GM12865 (cell line): ENCODE measurements at places on chromosomes 5 and 9.

DNA sequence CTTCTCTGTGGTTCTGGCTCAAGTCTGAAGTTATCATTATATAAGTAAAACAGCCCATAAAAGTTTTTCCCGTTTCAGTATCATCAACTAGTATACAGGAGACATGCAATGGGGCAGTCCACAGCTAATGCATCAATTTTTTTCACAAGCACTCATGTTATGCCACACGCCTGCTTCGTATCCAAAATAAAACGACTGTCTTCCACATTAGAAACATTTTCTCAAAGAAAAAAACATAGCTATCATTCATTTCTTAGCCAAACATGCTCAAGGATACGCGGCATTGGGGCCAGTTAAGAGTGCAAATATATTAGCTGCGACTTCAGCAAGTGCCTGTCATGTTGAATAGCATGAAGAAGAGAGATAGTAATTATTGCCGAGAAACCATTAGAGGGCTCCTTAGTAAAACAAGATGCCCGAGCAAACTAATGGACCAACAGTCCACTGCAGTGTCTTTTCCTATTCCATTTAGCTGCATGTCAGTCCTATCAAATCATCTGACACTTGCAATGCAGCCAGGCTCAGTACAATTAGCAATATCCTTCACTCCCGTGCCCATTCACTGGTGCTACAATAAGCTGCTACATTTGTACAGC is 68.5 kb downstream of the BNC2 start:
- DNase-seq = no peak

GRCh38 chr5:125113328-125113727 is 366.9 kb upstream of the ZNF608 start:
- peak; percentile 24 for DNase-seq

DNA sequence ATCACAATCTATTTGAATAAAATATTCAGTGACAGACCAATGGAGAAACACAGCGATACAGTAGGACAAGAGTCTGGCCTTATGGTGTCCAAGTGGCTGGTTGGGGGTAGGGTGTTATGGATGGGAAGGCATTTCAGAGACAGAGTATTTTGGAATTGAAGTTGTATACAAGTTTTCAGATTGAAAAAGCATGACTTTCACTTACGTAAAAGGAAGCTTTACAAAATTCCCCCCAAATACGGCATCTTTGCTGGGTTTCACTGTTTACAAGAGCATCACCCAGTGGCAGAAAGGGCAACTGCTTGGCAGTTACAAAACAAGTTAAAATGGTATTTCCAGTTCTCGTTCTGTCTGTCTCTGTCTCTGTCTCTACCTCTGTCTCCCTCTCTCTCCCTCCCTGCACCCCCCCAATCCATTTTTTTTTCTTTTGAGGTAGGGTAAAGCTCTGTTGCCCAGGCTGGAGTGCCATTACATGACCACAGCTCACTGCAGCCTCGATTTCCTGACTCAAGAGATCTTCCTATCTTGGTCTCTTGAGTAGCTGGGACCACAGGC is 86.2 kb downstream of the PTPN3 start:
- DNase-seq = peak; percentile 91

- DNase-seq = no peak
These were observed 51.9 kb downstream of the COL27A1 start for GRCh38 chr9:114207034-114207810.

DNA sequence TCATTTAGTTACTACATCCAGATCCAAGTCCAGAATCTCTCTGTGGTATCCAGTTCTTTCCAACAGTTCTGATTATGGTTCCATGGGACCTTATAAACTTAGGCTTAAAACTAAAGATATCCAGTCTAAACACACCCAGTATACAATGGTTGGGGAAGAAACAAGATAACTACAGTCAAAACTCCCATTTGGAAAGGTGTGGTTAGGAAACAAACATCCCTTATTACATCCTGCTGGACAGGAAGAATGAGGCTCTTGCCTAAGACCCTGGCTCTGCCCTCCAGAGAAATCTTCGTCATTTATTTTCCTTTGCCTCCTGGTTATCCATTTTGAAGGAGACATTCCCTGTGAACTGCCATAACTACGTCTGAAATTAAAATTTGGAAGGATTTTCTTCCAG is 64.6 kb upstream of the EPB41L4A start:
- DNase-seq = no peak

DNA sequence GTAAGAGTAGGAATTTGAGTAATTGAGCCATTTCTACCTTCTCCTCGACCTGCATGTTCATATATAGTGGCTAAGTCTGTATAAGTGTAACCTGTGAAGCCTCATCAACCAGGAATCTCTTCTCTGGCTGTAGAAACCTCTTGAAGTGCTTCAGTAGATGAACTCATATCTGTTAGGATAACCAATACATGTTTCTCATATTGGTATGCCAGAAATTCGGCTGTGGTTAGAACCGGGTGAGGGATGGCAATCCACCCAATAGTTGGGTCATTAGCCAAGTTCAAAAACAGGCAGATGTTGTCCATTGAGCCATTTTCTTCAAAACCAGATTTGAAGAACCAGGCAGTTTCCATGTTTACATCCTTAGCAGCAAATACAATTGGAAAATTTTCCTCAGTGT is 28.9 kb upstream of the GSN start:
- no peak for DNase-seq

DNA sequence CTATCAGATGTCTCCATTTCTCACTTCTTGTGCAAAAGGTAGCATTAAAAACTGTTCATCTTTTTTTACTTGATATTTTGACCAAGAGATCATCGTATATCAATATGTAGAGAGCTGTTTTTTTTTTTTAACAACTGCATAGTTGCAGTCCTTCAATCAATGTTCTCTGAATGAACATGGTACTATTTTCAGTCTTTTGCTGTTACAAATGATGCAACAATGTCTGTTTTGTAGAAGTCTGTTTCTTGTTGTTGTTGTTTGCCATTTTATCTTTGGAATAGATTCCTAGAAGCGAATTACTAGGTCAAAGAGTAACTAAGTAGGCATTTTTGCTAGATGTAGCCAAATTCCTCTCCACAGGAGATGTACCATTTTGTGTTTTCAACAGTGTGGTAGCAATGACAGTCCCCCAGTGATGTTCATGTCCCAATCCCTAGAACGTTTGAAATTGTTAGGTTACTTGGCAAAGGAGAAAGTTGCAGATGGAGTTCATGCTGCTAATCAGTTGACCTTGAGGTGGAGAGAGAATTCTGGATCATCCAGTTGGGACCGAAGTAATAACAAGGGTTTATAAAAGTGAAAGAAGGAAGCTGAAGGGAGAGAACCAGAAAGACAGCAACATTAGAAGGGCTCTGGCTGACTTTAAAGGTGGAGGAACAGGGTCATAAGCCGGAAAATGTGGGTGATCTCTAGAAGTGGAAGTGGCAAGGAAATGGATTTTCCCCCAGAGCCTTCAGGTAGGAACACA is 6.3 kb downstream of the MTREX start:
- no peak for DNase-seq

GRCh38 chr5:136403346-136403745 is 38.0 kb upstream of the TRPC7 start:
- no peak for DNase-seq

- DNase-seq = no peak
These were observed 26.4 kb upstream of the SLC1A1 start for GRCh38 chr9:4463824-4464223.

GRCh38 chr5:52623291-52623690 is 164.4 kb upstream of the ITGA1 start:
- no peak for DNase-seq

DNA sequence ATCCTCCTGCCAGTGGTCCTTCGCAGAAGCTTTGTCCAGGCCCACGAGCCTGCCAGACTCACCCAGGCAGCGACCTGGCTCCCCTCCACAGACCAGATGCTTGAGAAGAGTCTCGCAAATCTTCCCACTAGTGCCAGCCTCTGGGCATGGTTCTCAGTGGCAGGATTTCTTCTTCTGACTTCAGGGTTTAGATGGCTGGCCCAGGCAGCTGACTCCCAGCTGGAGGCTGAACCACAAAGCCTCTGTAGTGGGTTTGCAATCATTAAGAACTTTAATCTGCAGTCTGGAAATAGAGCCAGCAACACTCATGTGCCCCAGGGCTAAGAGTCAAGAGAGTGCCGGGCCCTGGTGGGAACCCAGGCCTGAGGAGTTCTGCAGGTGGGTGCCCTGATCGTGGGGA is 90.6 kb upstream of the ICE1 start:
- no peak for DNase-seq

- no peak for DNase-seq
These were observed 67.3 kb downstream of the PDE8B start for GRCh38 chr5:77277759-77278158.

DNA sequence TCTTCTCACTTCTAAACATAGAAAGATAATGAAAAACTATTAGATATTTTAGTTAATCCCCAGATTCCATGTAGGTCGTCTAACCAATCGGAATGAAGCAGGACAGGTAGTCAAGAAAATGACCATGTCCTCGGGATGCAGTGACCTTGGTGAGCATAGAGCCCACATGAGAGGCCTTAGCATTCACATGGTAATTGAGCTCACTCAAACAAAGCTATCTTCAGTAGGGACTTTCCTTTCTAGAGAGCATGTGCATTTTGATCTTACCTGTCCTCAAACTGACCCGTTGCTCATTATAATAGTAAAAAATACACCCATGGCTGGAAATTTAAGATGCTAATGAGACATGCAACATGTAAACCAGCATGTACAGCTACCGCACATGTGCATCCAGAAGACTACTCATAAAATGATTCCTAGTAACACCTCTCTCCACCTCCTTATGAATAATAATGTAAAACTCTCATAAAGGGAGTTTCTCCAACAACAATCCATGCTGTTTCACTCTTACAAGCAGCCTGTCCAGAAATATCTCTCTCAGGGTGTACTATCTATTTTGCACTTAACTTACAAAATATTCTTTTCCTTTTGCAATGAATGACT is 274.0 kb upstream of the CDH9 start:
- no peak for DNase-seq

DNA sequence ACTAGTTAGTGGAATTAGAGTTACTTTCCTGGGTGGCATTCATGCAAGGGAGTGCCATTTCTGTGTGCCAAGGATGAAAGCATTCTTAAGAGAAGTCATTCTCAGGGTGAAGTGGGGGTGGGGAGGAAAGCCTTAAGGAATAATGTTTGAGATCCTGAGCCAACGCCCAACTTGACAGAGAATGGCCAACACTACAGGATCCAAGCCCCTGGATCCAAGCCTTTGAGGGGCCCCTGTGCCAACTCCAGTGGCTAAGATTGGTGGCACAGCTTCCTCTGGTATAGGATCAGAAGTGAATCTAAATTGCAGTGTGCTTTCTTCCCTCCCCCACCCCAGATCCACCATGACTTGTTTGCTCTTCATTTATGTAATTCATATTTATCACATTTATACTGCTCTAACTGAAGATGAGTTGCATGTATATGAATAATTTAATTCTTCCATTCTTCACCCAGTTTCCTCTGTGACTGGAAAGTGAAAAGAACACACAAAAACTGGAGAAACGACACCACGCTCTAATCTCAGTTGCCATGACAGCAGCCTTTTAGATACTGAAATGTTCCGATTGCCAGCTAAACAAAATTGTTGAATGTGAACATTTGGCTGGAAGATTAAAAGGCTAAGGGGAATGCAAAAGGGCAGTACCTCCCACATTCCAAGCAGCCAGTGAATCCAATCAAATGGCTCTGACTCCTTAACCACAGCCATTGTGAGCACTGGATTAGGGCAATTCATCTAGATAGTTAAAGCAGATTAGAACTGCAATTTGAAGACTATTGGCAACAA is 4.5 kb downstream of the ZNF608 start:
- no peak for DNase-seq

GRCh38 chr5:81233080-81233634 is at the start of gene CKMT2:
CKMT2 (plus strand) TSS chr5:81233322; CDS start chr5:81251133, 17,811 bp downstream.
- DNase-seq = no peak

- no peak for DNase-seq
These were observed 49.0 kb downstream of the STOM start for GRCh38 chr9:121321016-121321503.

DNA sequence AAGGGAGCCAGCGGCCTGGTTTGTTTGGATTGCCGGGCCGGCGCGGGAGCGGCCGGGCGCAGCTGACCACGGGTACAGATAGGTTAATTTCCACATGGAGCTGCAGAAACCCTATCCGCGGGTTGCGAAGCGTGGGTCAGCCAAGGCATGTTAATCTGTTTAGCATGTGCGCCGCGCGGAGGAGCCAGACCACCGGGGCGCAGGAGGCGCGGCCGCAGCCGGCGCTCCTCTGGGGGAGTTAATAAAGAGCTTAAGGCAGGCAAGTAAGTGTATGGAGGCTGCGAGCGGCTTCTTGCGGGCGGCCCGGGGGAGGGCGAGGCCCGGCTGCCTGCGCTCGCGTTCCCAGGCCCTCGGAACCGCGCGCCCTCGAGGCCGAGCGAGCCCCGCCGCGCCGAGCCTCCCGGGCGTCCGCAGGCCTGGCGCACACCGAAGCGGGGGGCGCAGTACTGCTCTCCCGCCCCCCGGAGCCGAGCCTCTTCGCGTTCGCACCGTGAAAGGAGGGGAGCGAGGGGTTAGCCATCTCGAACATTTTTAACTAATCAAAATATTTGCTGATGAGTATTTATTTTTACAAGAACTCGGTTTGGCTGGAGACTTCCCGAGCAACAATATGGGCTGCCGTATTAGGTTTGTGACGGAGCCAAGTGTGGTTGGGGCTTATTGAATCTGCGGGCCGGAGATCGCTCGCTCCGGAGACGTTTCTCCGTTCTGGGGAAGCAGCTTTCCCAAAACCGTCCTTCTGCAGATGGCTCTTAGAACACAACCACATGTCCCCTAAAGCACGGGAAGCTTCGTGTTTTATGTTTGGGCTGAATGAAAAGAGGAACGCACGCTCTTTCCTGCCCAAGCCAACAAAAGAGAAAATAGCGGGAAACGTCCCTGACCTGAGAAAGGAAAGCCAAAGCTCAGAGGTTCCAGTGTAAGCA is 28.8 kb downstream of the FOXD1 start:
- DNase-seq = no peak

- no peak for DNase-seq
These were observed 9.5 kb downstream of the CEMIP2 start for GRCh38 chr9:71758785-71759184.
